C1 segment of cervical spinal cord (tissue), 14 donors: ENCODE measurements at places on chromosomes 2 and 18.

- DNase-seq: no peak
Observed at GRCh38 chr2:45681675-45682074, 30.2 kb downstream of the PRKCE start.

- peak; percentile 57 for DNase-seq
Observed at GRCh38 chr18:25350489-25351251, 1.3 kb downstream of the ZNF521 start.

GRCh38 chr2:95260028-95261023 is 13.9 kb upstream of the PROM2 start:
- no peak for DNase-seq

GRCh38 chr2:128442891-128443302 is 124.2 kb upstream of the HS6ST1 start:
- DNase-seq: no peak

- DNase-seq: no peak
Observed at GRCh38 chr2:5982193-5982902, 290.2 kb downstream of the SOX11 start.

DNA sequence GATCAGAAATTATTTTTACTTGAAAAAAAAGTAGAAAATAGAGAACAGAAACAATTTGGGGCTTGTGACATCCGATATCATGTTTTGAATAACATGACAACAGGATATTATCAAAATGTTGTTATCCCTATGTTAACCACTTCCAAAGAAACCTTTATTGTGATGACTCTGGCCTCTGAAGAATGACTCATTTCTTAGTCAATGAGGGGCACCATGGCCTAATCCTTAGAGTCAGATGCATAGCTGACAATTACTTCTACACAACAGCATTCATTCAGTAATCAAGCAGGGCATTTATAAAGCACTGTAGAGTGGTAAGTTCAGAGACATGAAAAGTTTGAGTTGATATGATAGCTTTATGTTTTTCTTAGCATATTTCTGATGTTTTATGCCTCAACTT is 703.0 kb downstream of the RNF144A start:
- DNase-seq: no peak

DNA sequence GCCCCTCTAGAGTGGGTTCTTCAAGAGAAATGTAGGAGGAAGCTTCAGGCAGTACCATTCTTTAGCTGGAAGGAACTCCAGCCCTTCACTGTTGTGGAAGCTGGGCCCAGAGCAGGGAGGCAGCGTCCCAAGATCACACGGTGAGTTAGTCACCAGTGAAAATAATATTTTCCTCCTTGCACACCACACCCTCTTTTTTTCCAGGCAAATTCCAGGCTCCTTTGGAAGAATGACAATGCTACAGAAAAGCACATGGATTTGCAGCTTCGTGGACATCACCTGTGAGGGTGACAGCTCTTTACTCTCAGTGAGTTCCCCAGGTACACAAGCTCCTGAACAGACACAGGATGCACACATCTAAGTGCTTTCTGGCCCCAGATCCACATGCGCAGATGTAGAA is 157.1 kb downstream of the COL6A3 start:
- DNase-seq: no peak

DNA sequence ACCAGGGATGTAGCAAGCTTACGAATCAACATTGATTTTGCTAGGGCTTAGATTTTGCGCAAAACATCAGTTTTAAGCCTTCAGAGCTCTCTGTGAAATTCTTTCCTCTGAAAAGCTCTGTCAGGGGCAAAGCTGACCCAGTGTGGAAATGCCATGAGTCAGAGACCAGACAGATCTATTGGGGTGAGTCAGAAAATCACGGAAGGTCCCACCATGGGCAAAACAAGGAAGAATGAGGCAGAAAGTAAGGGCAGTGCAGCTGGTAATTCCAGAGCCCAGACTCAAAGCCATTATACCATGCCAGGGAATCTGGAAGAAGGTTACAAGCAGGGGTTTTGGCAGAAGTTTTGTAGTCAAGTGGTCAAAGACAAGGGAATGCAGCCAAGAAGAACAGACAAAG is 256.6 kb upstream of the CTAGE1 start:
- DNase-seq: no peak

- DNase-seq: no peak
Observed at GRCh38 chr2:237320801-237321560, 93.0 kb downstream of the COL6A3 start.

DNA sequence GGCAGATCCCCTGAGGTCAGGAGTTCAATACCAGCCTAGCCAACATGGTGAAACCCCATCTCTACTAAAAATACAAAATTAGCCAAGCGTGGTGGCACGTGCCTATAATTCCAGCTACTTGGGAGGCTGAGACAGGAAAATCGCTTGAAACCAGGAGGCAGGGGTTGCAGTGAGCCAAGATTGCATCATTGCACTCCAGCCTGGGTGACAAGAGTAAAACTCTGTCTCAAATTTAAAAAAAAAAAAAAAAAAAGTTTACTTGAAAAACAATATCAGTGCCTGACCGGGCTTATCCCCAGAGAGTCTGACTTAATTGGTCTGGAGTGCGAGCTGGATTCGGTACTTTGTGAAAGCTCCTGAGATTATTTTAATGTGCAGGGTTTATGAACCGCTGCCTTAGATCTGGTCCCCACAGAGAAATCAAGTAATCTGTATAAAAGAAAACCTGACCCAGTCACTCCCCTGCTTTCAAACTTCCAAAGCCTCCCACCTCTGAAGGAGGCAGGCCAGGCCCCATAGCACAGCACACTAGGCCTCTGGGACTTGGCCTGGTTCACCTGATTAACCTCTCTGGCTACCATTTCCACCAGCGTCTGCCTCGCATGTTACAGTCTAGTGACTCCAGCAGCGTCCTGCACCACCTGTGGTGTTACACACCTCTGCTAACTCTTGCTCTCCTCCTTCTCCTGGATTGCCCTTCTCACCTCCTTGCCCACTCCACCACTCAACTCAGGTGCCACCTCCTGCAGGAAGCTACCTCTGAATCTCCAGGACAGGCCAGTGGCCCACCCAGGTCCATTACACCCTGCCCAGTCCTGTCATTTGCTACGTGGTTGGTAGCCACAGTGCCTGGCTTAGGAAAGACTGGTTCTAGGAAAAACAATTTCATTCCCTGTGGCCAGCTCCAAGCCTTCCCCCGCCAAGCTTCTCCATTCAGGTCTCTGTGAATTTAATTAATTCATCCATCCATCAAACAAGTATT is 114.3 kb upstream of the PPP1CB start:
- DNase-seq: no peak

DNA sequence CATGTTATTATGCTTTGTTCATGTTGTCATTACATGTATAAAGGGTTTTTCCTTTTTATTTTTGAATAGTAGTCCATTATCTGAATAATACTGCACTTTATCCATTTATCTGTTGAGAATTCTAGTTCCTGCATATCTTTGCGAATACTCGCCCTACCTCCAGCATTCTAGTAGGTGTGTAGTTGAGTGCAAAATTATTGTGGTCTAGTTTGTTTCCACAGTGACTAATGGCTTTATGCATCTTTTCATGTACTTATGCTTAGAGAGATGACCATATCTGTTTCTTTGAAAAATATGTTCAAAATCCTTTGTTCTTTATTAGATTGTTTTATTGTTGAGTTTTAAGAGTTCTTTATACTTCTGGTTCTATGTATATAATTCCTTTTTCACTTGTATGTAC is 48.8 kb downstream of the EIF5B start:
- no peak for DNase-seq
